ENCODE measurements at places on chromosomes 16 and 17.

DNA sequence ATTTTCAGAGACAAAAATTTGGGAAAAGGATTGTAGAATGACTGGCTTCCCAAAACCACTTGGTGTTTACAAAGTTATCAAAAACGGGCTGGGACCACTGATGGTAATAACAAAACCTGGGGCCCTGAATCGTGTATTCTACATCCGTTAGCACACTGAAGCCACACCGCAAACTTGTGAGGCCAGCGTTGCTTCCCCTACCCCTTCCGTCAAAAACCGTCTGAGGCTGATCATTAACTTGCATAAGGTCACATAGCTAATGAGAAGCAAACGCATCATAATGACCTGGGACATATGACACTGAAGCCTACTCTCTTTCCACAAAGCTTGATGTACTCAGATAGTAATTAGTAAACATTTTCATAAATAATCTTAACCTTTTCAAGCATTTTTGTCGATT lies 704.3 kb downstream of the MAF start:
- no peak for DNase-seq

- no peak for DNase-seq
Observed at GRCh38 chr16:23403547-23403946, 49.4 kb downstream of the COG7 start.

GRCh38 chr17:20089756-20090547 lies 80.8 kb downstream of the SPECC1 start:
- no peak for DNase-seq

GRCh38 chr17:56499799-56500388 lies 93.6 kb upstream of the NOG start:
- peak; percentile 52 for DNase-seq

GRCh38 chr16:4790261-4790660 lies 2.1 kb upstream of the SEPTIN12 start:
- no peak for DNase-seq

GRCh38 chr17:67575325-67575724 lies 142.4 kb upstream of the NOL11 start:
- DNase-seq, result no peak

DNA sequence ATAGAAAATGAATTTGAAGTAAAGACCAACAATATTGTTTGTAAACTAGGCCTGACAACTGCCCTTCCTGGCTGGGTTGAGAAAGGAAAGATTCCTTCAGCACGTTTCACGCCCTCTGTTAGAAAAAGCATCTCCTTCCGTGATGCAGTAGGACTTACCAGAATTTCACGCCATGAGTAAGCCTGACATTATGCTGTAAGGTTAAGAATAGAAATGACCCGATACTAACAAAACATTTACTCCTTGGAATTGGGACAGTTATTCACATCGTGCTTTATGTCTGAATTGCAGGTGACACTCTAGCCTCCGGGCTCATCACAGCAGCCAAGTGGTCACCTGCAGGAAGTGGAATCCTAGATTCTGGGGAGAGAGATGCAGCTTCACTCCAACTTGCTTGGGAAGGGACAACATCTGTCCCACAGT lies 17.5 kb downstream of the MARCHF10 start:
- DNase-seq, result no peak

DNA sequence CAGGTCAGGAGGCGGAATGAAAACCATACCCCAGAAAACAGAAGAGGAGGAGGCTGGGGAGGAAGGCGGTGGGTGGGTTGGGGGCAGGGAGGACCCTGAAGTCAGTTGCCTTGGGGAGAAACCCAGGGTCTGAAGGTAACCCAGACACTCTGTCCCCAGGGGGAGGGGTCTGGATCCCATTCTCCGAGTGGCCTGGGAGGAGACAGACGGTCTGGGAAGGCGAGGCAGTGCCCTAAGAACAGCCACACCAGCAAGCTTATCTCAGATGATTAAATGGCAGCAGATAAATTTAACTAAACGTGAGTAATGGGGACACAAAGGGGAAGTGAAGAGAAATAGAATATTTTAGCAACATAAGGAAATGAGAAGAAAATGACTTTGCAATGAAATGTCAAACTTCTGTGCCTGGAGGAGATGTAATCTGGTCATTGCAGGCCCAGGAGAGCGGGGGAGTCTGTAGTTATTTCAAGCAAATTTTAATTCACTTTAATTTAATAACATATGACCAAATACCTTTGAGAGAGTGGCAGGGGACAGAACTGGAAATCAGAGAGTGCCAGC lies 21.4 kb upstream of the ZFP90 start:
- DNase-seq, result no peak

DNA sequence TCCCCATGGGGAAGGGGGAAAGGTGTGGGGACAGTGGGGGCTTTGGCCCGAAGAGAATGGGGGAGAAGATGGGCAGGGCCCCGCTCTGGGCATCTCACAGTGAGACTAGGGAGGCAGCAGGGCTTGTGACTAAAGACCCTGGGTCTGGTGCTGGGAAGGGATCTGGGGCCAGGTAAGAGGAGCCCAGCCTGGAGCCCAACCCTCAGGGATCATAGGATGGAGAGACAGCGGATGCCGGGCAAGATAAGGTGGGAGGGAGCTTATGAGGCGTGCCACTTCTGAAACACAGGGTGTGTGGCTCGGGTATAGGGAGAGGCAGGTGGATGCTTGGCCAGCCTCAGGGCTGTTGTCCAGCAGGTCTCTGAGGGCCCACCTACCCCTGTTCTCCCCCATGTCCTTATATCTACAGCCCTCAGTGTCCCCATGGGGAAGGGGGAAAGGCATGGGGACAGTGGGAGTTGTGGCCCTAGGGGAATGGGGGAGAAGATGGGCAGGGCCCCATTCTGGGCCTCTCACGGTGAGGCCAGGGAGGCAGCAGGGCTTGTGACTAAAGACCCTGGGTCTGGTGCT lies 15.4 kb downstream of the USP6 start:
- DNase-seq, result no peak

- no peak for DNase-seq
Observed at GRCh38 chr16:6926762-6927161, 405.9 kb upstream of the RBFOX1 start.

GRCh38 chr16:6068063-6068462 lies 970.5 kb upstream of the EEF2KMT start:
- no peak for DNase-seq

DNA sequence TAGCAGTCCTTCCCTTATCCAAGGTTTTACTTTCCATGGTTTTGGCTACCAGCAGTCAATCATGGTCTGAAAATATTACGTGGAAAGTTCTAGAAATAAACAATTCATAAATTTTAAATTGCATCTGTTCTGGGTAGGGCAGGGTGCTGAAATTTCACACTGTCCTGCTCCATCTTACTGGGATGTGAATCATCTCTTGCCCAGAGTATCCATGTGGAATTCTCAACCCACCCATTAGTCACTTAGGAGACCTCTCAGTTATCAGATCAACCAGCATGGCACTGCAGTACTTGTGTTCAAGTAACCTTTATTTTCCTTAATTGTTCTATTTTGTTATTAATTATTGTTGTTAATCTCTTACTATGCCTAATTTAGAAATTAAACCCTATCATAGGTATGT lies 202.8 kb upstream of the CPHXL start:
- no peak for DNase-seq

DNA sequence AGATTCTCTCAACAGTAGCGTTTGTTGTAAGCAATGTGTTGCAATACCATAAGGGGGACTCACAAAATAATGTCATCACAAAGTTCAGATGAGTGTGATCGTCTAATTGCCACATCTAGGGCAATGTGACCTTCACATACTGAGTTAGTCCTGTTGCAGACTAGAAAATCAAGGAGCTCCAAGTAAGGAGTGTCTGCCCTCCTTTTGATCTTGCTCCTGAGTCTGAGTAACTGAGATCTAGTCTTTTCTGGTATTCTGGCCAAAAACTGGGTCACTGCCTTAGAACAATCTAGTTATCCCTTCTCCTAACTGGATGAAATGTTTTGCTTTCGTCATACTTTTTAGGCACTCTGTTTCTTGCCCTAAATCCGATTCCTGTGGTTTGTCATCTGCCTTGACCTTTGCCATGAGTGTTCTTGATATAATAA lies 712.1 kb downstream of the CDH11 start:
- no peak for DNase-seq

DNA sequence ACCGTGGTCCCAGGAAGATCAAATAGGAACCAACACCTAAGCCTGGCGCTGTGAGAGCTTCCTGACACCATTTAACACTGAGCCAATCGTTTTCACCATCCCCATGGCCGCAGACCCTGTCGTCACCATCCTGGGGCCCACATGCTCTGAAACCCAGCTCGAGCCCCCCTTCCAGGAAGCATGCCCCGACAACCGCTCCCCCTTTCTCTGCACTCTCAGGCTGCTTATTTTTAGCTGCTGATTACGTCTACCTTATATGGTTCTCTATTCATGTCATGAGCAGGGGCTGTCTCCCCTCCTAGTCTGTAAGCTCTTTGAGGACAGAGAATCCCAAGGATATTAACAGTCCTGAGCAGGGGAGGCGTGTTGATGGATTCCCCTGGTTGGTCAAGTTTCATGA lies 10.5 kb downstream of the SRL start:
- no peak for DNase-seq

DNA sequence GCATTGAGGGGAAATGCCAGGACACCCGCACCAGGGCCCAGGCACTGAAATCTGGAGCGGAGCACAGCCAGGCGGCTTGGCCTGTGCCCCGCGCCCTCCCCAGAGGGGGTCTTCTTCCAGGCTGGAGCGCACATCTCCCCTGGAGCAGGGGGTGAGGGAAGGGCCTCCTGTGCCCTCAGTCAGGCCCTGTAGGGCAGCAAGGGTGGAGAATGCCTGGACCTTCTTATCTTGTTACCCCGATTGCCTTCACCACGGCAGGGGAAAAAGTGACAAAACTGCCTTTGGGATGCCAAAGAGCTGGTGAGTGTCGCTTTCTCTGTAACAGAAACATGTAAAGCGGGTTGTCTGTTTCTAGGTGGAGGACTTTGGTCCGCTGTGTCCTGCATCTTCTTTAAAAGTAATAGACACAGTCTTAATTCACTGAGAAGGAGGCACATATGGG lies 48.3 kb upstream of the BAHCC1 start:
- DNase-seq, result peak; percentile 30

DNA sequence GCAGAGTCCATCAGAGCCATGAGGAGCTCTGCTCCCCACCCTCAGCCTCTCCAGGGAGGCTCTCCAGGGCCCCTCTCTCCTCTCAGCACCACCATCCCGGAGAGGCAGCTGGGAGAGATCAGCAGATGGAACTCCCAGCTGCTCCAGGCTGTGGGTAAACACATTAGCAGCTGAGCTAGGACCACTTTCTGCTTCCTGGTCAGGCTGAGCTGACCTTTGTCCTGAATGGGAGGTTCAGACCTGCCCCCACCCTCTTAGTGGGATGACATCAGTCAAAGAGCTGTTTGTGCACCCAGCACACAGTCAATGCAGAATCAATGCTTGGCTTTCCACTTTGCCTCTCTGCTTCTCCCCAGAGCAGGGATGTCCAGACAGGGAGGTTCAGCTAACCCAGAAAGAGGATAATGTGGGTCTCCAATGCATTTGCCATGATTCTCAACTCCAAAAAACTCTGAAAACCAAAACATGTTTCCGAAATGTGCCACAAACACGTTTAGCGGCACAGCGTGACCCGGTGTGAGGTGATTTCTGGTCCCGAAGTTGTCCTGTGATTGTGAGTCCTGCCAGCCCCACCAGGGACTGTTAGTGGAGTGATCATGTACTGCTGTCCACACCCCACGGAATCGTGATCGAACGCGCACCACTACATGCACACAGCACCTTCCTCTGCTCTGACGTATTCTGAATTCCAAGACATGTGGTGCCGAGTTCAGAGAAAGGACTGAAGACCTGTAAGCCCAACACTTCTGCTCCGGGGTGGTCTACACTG lies 6.7 kb downstream of the GPR142 start:
- no peak for DNase-seq

- DNase-seq, result peak; percentile 44
Observed at GRCh38 chr16:55494994-55495421, 13.9 kb upstream of the LPCAT2 start.

Measured in hematopoietic multipotent progenitor cell treated with erythropoietin and hydrocortisone succinate and interleukin-3 and kit ligand, for 8 days (in vitro differentiated cells).